ENCODE measurements at places on chromosomes 16 and 17.

DNA sequence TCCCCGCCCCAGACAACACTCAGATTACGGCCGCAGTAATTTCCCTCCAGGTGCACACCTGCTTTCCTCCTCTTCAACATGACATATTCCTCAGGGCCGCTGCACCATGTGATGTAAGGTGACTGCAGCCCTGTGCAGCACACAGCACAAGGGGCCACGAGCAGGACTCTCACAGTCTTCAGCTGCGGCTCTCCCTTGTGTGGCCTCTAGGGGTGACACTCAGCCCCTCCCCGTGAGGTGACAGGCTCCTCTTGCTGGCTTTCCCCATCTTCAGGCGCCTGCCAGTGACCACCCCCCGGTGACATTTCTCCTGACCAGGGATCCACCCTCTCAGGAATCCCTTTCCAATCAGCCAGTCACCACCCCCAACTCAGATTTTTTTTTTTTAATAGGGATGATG is 31.3 kb upstream of the ABCC3 start:
- no peak for DNase-seq

DNA sequence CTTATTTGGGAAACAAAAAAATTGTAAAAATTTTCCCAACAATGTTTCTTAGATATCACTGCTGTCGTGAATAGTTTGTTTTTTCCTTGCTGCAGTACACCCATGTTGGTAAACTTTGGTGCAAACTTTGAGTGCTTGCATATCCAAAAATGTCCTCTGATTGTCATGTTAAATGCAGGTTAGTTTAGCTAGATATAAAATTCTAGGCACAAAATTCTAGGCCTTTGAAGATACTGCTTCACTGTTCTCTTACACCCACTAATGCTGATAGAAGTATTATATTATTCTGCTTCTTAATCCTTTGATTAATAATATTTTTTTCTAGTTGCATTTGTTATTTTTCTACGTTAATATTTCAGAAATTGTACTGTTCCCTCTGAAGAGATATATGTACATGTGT is 16.1 kb downstream of the TOM1L1 start:
- DNase-seq = no peak

DNA sequence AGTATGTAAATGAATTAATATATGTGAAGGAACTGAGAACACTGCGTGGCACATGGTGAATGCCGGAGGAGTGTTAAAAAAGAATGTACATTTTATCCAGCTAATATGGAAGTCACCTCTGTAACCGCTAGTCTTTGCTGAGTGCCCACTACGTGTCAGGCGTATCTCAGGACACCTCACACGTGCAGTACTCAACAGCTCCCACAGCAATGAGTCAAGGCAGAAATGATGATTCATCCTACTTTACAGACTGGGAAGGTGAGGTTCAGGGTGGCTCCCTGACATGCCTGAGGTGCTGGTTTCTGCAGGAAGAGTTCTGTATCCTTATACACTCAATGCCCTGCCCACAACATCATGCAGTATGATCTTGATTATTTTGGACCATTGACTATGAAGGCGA is 487.0 kb downstream of the HAPSTR1 start:
- no peak for DNase-seq

GRCh38 chr16:83803811-83804210 is 4.0 kb upstream of the HSBP1 start:
- DNase-seq = no peak
